ENCODE measurements at places on chromosomes 5 and 9. TPM values are rescaled to one million over a fixed set of nuclear protein-coding genes. Genes with fewer than 3 reads are reported as not detected.

STKLD1 gene
- 0.62 TPM for total RNA-seq

MAMDC2 gene
- 3.6 TPM for total RNA-seq

PCA3 gene
- not detected for total RNA-seq

IFNA21 gene
- not detected for total RNA-seq

LRRC19 gene
- total RNA-seq: not detected

C5 gene
- total RNA-seq: 1.1 TPM

OGN gene
- total RNA-seq: 15.2 TPM

ADGRD2 gene
- total RNA-seq: not detected

CCDC69 gene
- 116 TPM for total RNA-seq

SLCO6A1 gene
- total RNA-seq: not detected

RAB3C gene
- total RNA-seq: 0.59 TPM
